ENCODE measurements at places on chromosomes 1 and 21.

GRCh38 chr1:204960306-204961125, 82.5 kb upstream of the CNTN2 start:
- DNase-seq, result no peak

DNA sequence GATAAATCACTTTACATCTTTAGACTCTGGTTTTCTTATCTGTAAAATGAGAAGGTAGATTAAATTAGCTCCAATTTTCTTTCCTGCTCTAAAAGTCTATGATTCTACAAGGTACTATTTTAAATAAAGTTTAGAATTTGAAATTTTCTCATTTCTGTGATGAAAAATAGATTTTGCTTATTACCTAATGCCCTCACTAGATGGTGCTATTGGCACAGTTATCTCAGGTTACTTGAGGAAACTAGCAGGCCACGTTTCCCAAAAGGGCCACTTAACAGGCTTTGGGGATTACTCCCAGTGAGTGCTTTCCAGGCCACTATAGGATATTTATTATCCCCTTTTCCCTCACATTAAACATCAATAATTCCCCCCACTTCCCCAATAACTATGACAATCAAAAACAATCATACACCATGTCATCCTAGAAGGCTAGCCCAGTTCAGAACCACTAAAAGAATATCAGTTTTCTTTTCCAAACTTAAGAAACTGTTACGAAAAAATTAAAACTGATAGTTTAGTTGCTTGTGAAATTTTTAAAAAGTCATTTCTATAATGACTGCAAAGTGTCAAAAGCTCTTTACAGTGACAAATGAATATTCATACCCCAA, 30.6 kb downstream of the OMA1 start:
- no peak for DNase-seq

- no peak for DNase-seq
Observed at GRCh38 chr21:14670409-14670808, 124.3 kb upstream of the SAMSN1 start.

GRCh38 chr21:45551783-45552695, 9.8 kb upstream of the SLC19A1 start:
- DNase-seq, result no peak

DNA sequence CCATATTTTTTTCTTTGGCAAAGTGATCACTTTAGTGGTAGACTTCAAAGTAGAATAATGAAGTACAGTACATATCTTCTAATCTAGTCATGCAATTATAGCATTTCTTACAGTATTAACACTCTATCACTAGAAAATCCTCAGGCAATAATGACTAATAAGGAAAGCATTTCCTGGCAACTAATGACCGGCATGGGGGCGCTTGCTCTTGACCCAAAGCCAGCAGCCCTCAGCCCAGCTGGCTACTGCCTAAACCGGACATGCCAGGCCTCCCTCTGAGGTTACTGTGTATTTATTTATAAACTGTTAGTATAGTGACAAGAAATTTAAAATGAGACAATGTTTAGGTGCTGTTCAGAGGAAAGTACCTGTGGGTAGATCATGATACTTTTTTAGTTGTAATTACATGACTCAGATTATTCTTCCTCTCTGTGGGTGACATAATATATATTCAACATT, 633.8 kb downstream of the PTPRC start:
- no peak for DNase-seq

DNA sequence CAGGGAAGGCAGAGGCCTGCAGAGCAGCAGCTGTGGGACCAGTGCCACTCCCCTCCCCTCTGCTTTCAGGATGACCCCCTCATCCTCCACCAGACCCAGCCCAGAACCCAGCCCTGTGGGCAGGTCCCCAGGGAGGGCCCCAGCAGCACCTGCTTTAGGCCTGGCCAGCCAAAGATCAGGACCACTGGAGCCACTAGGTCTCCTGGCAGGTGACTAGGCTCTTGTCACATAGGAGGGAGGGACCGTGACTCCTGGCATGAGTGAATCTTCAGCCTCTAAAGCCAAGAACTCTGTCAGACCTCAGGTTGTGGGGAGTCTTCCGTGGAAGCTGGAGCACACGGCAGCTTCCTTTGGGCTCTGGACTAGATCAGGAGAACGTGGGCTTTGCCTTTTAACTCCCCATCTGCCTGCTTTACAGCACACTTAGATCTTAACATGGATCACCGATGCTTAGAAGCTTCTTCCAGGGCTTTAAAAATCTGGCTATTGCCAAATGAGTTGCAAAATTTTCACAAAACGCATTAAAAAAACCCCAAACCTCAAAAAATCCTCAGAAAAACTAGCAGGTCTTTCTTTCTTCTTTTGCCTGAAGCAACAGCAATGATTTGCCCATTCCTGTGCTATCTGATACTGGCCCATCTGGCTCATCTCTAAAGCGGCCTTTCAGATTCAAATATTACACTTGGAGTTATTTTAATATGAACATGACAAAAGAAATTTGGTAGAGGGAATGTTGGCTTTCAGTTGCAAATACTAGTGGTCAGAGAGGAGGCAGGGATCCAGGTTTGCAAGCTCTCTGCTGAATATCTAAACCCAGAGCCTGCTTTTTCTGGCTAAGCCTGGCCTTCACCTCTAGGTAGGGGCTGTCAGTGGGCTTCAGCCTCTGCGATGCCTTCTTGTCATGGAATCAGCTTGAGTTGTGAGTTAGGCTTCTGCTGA, 235.2 kb downstream of the SDCCAG8 start:
- no peak for DNase-seq

- DNase-seq, result no peak
Observed at GRCh38 chr21:21183092-21183491, 184.9 kb downstream of the NCAM2 start.

- no peak for DNase-seq
Observed at GRCh38 chr1:92843429-92844352, 11.9 kb downstream of the RPL5 start.

GRCh38 chr1:232810856-232811255, 5.6 kb downstream of the MAP10 start:
- DNase-seq, result no peak

GRCh38 chr1:232386721-232387510, 243.0 kb downstream of the SIPA1L2 start:
- DNase-seq, result no peak

- DNase-seq, result no peak
Observed at GRCh38 chr1:20496241-20496661, 10.2 kb upstream of the CAMK2N1 start.

DNA sequence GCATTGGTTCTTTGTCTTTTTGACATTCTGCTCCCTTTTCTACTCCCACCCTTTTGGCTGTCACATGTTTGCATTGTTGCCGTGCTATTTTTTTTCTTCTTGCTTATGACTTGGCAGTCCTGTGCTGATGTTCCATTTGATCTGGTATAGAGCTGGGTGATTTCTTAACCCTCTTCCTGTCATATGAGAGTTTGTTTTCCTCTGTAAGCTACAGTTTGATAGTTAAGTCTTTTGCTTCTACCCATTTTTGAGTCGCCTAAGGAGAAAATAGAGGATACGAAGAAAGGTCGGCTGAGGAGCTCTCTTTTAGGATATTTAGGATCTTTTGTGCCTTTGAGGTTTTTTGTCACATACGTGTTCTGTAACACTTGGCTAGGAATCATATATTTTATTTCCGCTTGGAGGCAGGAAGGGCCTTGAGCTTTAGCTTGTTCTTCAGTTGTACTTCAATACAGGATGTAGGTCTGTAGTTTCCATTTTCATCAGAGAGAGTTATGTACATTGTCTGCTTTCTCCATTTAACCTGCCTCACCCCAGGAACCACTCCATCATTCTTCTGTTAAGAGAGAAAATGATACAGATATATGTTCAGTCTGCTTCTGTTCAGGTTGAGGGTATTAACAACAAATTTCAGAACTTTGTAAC, 150.7 kb downstream of the BACH1 start:
- no peak for DNase-seq

DNA sequence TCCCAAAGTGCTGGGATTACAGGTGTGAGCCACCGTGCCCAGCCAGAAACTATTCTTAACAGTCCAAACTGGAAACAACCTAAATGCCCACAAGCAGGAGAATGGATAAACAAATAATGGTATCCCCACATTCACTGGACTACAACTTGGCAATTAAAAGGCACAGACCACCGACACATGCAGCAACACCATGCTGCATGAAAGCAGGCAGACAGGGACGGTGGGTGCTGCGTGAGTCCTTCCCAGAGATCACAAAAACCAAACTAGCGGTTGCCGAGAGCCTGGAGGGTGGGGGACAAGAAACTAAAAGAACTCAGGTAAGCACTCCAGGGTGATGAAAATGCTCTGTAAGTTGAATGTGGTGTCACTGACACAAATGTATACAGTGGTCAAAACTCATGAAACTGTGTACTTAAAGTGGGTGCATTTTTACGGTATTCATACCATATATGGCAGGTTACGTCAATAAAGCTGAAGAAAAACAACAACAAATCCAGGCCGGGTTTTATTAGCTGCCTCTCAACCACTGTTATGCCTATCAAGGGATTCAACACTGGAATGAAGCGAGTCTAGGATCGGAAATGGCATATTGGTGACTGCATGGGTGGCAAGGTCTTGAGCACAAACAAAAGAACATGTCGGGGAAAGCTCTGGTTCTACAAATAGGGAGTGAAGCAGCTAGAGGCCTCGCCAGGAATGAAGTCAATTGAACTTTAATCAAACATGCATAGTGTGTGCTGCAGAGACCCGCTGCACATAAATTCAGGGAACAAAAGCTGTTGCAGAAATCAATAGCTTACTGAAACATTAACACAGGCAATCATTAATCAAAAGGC, 52.4 kb downstream of the SLC45A1 start:
- DNase-seq, result no peak

- DNase-seq, result no peak
Observed at GRCh38 chr1:60974524-60975372, 107.6 kb upstream of the NFIA start.

- no peak for DNase-seq
Observed at GRCh38 chr1:211843018-211843417, 12.5 kb upstream of the LPGAT1 start.

DNA sequence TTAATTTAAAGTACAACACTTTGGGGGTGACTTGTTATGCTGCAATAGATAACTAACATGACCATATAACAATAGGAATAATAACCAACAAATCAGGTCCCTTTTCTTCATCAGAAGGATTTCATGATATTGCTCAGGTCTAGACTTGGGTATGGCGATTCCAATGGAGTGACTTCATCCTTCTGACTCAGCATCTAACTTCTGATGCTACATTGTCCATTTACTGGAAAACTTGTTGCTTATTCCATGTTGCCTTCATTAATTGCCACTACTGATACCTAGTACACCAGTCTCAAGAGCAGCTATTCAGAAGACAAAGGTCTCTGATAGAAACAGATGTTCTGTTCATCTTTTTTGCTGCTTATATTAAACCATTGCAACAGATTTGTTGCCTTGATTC, 324.3 kb downstream of the TGFB2 start:
- DNase-seq, result no peak

- DNase-seq, result no peak
Observed at GRCh38 chr1:109823543-109824348, 60.0 kb upstream of the EPS8L3 start.

DNA sequence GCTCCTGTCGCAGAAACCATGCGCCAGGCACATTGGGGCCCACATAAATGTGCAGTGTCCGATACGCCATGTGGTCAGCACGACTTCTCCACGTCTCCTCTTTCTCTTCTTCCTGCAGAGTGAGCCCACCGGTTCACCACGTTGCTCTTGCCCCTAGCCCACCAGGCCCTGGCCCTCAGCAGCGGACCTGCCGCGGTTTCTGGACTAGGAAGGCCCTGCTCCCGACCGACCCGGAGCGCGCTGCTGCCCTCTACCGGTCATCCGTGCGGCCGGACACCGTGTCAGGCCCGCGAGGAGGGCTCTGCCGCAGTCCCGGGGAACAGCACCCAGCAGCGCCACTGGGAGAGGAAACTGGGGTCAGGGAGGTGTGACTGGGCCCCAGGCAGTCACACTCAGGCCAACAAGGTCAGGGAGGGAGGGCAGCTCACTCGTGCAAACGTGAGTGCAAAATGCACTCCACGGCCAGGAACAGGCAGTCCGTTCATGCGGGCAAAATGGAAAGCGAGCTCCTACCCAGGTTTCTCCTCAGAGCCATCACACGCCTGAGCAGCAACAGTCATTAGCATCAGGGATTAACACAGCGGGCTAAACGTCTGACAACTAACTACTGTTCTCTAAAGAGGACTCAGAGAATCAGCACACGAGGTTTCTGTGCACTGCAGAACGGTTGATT, 13.7 kb downstream of the TLR5 start:
- DNase-seq, result peak; percentile 42

DNA sequence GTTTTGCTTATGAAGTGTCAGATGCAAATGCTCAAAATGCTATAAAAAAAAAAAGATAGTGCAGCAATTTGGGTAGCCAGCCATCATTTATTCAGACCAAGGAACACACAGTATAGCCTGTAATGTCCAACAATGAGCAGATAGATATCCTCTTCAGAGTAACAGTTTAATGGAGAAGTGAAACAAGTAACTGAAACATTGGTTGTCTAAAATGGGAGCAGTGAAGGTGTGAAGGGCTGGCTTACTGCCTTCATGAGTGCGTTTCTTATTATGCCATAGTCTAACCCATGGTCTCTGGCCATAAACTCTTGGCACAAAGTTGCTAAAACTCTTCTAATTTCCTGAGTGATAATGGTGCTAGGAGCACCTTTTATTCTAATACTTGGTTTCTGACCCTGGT, 11.4 kb downstream of the RGS5 start:
- DNase-seq, result no peak

- DNase-seq, result no peak
Observed at GRCh38 chr21:40845441-40845995, 1.4 kb downstream of the DSCAM start.
